ENCODE measurements at places on chromosomes 3 and 15.

- peak; percentile 33 for DNase-seq
Measured at GRCh38 chr15:28993051-28993719, 107.4 kb downstream of the APBA2 start.

DNA sequence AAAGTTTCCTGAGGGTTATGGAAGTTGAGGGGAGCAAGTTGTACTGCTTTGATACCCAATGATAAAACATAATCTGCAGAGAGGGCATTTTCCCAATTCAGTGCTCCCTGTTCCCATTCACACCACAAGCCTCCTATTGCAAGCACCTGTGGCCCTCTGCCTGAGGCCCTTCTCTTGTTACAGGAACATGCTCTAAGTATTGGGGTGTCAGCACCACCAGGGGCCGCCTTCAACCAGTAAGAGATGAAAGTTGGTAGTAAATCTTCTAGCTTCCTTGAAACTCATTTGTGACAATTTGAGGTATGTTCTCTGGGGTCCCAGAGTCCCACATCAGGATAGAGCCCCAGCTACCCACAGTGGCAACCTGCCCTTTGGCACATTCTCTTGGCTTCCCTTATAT is 265.4 kb upstream of the ARHGEF26 start:
- no peak for DNase-seq

DNA sequence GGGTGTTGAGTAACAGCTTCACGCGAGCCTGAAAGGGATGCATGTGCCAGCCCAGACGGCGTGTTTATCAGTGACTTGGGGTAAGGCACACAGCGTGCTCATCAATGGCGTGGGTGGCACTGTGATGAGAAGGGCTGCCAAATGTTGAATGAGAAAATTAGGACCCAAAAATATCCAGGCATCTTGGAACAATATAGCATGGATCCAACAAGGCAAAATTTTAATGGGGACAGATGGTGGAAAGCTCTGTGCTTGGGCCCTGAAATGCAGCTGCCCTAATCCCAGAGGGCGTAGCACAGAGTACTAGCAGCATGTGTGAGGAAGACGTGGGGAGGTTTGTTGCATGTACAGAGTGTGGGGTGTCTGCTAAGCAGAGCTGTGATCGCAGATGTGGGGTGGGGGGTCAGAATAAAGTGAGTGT is 48.9 kb downstream of the SSUH2 start:
- DNase-seq = no peak

- no peak for DNase-seq
Measured at GRCh38 chr3:194133661-194134230, 2.2 kb upstream of the HES1 start.

DNA sequence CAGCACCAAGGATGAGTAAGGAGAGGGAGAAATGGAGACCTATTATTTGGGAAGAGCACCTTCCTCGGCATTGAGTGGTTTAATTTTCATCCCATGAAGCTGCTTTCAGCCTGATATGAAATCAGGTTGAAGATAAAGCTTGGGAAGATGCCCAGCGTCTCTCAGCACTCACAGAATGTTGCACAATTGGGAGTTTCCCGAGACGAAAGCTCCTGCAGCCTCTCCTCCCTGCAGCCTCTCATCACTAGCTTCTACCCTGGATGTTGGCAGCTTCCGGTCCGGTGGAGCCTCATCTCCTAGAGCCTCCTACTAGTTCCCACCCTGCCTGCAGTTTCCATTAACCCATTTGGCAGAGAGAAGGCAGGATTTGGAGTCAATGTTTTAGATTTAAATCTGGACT is 40.3 kb downstream of the EDEM1 start:
- DNase-seq = no peak

DNA sequence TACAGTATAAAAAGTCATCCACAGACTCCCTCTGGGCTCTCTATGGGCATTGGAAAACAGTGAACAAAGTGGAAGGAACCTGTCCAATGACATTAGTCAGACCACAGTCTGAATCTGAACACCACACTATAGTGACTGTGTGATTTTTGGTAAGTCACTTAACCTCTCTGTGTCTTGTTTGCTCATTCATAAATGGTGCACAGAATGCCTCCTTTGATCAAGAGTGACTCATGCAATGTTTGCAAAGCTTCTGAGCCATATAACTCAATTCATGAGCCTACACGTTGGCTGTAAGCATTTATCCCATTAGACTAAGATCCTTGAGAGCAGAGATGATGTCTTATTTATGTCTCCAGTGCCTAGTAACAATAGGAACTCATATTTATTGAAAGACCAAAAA is 46.7 kb downstream of the SV2B start:
- no peak for DNase-seq

GRCh38 chr3:8416965-8417364 is 84.7 kb upstream of the LMCD1 start:
- DNase-seq = peak; percentile 59

DNA sequence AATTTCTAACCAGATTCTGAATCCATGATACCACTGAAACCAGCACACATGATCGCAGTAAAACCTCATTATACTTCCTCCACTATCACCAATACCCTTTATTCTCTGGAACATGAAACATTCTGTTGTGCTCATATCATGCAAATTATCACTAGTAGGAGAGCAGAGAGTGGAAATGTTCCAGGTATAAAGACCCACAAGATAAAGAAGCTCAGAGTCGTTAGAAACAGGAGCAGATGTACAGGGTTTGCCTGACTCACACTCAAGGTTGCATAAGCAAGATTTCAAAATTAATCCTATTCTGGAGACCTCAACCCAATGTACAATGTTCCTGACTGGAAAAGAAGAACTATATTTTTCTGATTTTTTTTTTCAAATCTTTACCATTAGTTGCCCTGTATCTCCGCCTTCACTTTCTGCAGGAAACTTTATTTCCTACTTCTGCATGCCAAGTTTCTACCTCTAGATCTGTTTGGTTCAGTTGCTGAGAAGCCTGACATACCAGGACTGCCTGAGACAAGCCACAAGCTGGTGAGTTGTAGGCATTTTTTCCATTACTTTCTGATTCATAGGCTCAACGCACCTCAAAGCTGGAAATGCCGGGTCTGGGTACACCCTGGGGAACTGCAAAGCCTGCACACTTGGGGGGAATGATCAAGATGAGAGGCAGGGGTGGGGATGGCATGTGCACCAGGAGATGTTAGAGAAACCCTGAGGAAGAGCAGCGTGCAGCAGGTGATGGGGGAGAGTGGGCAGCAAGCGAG is at the start of gene CCR2:
Gene CCR2 (plus strand): TSS at position 465 of the 764 bp plus-strand sequence. CDS start 3,417 bp downstream, outside the sequence.
- peak; percentile 36 for DNase-seq

- DNase-seq = no peak
Measured at GRCh38 chr3:56415652-56416051, 52.6 kb downstream of the ERC2 start.

- DNase-seq = no peak
Measured at GRCh38 chr3:25678581-25678980, 13.9 kb upstream of the TOP2B start.

DNA sequence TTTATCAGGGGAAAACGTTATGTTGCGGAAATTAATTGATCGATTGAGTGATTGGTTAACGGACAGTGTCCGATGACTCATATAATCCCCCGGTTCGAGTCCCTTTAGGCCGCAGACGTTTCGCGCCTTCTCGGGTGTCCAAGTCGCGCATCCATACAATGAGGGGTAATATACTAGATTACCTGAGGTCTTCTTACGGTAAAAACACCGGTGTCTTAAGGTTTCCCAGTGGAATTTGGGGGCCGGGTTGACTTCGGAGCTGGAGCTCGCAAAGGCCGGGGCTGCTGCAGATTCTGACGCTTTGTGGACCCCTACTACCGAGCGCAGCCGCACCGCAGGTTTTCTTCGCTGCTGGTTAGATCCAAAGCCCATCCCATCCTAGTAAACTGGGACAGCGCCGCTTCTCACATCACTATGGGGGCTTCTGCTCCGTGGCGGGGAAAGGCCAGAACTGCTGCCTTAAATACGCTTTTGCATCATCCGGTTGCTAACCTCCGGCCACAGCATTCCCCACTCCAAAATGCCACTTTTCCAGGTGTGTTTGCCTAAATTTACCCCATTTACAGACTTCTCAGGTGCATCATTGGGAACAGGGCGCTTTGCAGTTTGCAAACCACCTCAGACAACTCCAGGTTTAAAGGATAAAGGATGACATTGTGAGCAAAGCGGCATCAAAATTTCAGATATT is 858 bp upstream of the SACM1L start:
- no peak for DNase-seq

- no peak for DNase-seq
Measured at GRCh38 chr3:73586628-73587027, 38.1 kb downstream of the PDZRN3 start.

- no peak for DNase-seq
Measured at GRCh38 chr3:11188231-11188630, 33.9 kb downstream of the HRH1 start.

DNA sequence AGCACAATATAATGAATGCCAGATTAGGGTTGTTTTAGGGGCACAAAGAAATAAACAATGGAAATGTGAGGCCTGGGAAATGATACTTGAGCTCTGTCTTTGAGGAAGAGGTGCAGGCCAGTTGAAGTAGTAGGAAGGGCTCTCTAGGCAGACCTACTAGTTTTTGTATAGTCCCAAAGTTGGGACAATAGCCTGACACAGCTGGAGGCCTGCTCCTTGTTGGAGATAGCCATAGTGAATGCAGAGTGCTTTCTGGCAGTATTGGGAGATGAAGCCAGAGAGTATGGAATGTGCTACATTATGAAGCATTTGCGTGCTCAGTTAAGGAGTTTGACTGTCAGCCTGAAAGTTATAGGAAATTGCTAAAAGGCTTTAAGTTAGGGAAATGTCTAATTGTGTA is 251.2 kb upstream of the ZPLD1 start:
- no peak for DNase-seq

- DNase-seq = no peak
Measured at GRCh38 chr3:82636177-82636576, 874.7 kb upstream of the GBE1 start.

DNA sequence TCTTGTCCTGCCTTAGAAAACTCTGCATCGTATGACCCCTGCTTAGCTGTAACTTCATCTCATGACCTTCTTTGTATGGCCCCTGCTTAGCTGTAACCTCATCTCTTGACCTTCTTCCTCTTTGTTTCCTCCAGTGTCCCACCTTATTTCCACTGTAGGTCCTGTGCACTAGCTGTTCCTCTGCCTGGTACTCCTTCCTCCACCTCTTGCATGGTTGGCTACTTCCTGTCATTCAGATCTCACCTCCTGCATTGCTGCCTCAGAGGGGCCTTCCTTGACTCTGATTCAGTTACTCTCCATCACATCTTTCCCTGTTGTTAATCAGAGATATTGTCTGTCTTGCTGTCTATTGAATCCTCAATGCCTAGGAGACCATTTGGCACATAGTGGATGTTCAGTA is 63.2 kb downstream of the PDE8A start:
- DNase-seq = no peak

- no peak for DNase-seq
Measured at GRCh38 chr3:188647237-188647636, 493.3 kb downstream of the LPP start.

DNA sequence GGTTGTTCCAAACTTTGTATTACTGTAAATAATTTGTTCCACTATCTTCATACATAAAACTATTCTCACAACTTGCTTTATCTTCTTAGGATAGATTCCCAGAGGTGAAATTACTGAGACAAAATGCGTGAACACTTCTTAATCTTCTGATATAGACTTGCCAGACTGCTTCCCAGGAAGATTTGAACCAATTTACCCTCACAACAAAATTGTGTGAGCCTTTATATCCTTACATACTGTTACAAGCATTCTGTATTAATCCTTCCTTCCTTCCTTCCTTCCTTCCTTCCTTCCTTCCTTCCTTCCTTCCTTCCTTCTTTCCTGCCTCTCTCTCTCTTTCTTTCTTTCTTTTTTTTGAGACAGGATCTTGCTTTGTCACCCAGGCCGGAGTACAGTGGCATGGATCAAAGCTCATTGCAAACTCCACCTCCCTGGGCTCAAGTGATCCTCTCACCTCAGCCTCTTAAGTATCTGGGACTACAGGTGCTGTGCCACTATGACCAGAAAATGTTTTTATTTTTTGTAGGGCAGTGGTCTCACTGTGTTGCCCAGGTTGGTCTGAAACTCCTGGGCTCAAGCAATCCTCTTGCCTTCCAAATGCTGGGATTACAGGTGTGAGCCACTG is 57.1 kb upstream of the SSR3 start:
- no peak for DNase-seq

GRCh38 chr15:71611553-71612396 is 198.6 kb upstream of the NR2E3 start:
- DNase-seq = no peak

DNA sequence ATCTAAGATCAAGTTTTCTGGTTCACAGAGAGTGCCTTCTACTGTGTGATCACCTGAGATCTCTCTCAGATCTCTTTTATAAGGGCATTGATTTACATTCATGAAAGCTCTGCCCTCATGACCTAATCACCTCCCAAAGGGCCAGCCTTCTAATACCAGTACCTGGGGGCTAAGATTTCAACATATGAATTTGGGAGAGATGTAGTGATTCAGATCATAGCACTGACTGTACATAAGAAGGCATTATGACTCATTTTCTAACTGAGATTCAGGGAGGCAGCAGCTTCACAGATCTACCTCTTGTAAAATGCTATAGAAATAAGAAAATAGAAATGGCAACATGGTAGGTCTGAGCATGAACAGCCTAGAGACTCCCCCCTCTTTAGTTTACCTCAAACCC is 39.6 kb downstream of the VGLL3 start:
- no peak for DNase-seq

- no peak for DNase-seq
Measured at GRCh38 chr3:172980849-172981248, 160.2 kb downstream of the SPATA16 start.

GRCh38 chr3:49671291-49672288 is 2.6 kb upstream of the APEH start:
- DNase-seq = peak; percentile 58

- no peak for DNase-seq
Measured at GRCh38 chr3:148100476-148100875, 597.2 kb upstream of the AGTR1 start.

GRCh38 chr3:99172736-99173657 is 271.5 kb upstream of the DCBLD2 start:
- peak; percentile 55 for DNase-seq

DNA sequence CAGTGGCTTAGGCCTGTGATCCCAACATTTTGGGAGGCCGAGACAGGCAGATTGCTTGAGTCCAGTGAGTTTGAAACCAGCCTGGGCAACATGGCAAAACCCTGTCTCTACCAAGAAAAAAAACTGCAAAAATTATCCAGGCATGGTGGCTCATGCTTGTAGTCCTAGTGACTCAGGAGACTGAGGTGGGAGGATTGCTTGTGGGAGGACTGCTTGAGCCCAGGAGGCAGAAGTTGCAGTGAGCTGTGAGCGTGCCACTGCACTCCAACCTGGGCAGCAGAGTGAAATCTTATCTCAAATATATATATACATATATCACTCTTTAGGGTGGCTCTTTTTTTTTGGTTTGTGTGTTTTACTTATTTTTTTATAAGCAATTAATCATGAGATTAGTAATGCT is 83.7 kb upstream of the WDR72 start:
- DNase-seq = no peak

DNA sequence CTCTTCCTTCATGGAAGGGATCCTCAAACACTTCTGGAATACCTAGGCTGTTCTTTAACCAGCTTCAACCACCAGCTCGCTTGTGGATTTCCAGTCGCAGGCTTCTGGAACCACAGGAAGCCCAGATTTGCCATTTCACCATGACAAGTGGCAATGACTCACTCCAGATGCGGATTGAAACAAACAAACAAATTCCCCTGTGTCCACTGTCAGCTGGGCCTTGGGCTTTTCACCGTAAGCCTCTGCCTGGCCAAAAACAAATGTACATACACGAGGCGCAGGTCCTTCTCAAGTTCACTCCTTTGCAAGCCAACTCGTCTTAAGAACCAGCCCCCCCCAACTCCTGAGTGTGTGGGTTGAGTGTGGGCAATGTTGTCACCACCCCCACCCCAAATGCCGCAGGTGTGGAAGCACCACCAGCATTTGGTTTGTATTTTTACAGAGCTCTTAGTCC is 8.8 kb downstream of the BCL6 start:
- DNase-seq = peak; percentile 92
